ENCODE measurements at places on chromosomes 3 and 15. TPM values are rescaled to one million over a fixed set of nuclear protein-coding genes. Genes with fewer than 3 reads are reported as not detected.

- DNase-seq: no peak
Observed at GRCh38 chr3:114675104-114675503, 381.3 kb downstream of the TIGIT start.

- DNase-seq: no peak
Observed at GRCh38 chr3:137709011-137709601, 55.0 kb upstream of the SOX14 start.

DNA sequence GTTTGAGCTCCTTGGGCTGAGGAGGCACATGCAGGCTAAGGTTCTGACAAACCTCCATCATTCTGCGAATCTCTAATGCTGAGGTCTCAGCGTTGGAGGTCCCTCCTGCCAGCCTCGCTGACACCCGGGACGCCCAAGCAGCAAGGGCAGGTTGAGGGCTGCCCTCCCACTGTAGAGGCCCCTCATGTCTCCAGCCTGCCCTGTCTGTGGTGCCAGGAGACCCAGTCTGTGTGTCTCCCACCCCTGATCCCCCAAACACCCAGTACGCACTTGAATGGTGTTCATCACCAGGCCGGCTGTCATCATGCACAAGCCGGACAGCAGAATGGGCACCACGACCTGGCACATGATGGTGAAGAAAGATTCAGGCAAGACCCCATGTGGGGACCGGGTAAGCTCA is 27.8 kb downstream of the SLC41A3 start:
- no peak for DNase-seq

DNA sequence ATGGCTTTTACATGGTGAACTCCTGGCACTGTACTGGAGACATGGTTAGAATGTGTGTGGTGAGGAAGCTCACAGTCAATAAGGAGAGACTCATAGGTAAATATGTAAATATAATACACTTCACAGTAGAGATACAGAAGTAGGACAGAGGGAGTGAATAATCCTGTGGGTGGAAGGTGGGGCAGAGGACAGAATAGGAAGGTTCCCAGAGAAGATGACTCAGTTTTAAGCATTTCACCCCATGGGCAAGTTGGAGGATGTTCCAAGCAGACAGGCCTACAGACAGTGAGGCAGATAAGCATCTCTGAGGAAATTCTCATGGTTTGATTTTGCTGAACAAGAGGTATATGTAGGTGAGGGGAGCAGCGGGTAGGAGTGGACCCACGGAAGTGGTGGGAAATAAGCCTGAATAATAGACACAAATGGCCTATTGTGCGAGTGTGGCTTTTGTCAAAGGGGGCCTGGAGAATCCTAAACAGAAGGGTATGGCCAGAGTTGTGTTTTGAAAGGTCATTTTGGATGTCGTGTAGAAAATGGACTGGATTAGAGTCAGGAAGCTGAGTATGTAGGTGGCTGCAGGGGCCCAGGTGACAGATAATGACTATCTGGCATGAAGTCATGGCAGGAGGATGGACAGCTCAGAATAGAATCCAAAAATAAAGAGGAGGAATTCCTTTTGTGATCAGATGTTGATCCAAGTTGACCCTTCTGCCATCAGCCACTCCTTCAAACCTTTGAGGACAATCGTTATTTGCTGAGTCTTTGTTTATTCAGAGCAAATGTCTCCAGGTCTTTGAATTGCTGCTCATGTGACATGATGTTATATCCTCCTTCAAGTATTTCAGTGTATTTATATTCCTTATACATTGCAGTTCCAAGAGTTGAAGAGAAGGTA is 97.3 kb upstream of the THRB start:
- no peak for DNase-seq

MYZAP gene
- total RNA-seq: 3.3 TPM

ADAMTS7 gene
- total RNA-seq: 0.68 TPM

GRAMD2A gene
- 26.9 TPM for total RNA-seq

IVD gene
- total RNA-seq: 435 TPM

EEFSEC gene
- 20.7 TPM for total RNA-seq

All from thyroid gland (tissue), 4 donors.